ENCODE measurements at places on chromosomes 12 and 14. TPM values are rescaled to one million over a fixed set of nuclear protein-coding genes. Genes with fewer than 3 reads are reported as not detected.
A peak's percentile ranks its signal among the peaks of the same experiment; 100 is the strongest.

DNA sequence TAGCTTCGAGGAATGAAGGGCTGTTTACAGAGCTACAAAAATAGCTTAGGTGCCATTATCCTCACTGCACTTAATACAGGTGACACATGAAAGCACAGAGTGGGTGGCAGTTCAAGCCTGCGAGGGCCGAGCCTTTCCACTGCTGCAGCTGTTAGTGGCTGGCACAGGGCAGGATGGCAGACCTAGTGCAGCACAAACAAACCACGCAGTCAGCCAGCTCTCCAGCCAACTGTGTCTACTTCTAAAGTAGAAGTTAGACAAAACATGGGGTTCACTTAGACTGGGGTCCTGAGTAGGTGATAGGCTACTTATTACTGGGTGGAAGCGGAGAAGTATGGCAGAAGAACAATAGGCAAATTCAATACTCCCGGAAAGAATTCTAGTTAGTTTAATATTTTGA, 95.4 kb downstream of the DUSP16 start:
- DNase-seq, result no peak

DNA sequence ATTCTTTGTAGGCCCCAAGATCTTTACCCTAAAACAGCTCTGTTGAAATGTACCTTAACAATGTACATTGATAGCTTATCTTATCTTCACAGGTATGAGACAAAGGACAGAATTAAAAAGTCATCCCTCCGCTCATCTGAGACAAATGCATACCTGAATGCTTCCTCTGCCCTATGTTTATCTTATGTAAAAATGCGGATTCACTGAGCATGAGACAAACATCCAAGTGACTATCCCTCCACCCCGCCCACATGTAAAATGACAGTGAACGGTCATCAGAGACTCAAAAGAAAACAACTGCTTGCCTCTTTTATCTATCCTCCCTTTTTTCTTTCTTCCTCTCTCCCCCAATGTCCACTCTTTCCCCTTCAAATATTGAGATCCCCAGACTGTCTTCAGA, 37.2 kb upstream of the ZNF740 start:
- DNase-seq, result no peak

DNA sequence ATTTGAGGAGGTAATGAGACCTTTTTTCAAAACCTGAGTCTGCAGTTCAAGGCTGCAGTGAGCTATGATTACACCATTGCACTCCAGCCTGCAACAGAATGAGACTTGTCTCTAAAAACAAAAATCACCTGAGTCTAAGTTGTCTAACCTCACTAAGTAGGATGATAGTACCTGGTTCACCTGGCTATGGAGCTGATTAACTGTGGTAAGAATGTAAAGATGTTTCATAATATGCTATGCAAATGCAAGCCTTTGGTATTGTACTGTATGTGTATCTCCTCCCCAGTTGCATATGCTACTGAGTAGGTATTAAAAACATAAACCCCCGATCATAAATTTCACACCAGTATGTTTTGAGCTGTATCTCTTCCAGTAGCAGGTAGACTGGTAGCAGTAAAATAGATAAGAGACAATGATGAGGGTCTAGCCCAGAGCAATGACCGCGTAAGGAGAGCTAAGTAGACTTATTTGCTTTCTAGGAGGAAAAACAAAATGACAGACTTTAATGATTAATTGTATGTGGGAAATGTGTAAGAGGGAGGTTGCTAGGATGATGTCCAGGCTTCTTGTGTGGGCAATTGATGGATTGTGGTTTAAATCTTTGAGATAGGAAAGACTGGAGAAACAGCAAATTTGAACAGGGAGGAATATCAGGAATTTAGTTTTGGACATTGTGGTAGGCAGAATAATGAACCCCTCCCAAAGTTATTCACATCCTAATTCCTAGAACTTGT, 41.6 kb upstream of the EGLN3 start:
- DNase-seq, result no peak

GRCh38 chr14:23137813-23138535, 18.9 kb upstream of the CEBPE start:
- no peak for DNase-seq

DNA sequence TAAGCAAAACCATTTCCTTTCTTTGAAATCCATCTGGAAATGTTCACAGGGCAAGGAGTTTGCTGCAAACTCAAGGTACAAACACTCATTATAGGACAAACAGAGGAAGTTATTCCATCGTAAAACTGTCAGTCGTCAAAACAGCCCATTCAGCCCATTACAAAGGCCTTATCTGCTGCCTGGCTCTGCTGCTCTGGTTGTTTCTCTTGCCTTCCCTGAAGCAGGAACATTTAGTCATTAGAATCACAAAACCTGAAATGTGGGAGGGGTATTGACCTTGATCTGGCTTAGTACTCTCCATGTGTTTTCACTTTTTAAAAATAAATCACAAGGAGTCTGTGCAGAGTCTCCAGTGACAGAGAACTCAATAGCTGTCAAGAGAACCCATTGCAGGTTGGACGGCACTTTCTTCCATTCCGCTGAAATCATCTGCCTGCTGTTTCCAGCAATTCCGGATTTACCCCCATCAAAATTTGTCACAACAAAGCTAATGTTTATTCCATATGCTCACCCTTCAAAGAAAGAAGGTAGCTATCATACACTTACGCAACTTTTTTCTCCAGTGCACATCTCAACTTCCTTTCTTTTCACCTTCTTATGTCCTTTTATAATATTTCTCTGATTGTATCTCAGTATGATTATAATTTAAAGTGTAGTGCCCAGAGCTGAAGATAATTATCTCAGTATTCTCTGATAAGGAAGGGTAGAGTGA, 24.6 kb upstream of the ITPR2 start:
- DNase-seq, result peak; percentile 38

DNA sequence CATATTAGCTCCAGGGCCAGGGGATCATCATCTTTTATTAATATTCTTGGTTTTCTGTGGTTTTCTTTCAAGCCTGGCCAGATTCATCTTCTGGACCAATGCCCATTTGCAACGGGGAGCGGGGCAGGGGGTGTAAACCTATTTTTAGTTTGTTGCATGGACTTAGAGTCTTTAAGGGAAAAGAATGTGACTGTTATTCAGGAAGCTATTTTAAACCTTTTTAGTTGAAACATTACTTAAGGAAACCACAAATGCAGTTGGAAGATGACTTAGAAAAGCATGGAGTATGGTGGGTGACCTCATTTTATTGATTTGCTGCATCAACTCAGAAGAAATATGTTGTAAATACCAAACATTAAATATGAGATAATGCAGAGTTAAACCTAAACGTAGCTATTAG, 368.4 kb upstream of the E2F7 start:
- DNase-seq, result no peak

DNA sequence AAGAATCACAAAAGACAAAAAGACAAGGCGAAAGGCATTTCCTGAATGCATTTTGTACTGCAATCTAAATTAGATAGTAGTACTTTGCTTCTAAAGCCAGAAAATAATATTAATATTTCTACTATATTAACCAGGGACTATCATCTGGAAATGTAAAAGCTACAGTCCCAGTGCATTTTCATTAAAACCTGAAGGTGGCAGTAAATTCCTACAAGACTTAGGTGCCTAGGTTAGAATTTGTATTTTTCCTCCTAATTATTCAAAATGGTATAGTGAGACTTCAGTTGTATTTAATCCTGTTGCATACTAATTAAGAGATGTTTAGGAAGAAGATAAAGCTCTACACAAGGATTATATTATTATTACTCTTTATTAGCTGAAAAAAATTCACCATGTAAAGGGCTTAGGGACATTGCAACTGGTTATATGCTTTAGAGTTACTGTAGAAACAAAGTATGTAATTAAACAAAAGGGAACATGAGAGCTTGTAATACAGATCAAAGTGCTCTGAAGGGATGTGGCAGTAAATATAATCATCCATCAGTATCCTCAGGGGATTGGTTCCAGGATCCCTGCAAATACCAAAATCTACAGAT, 53.6 kb downstream of the BRMS1L start:
- DNase-seq, result peak; percentile 49

GRCh38 chr12:121866331-121866730, 7.7 kb upstream of the HPD start:
- no peak for DNase-seq

DNA sequence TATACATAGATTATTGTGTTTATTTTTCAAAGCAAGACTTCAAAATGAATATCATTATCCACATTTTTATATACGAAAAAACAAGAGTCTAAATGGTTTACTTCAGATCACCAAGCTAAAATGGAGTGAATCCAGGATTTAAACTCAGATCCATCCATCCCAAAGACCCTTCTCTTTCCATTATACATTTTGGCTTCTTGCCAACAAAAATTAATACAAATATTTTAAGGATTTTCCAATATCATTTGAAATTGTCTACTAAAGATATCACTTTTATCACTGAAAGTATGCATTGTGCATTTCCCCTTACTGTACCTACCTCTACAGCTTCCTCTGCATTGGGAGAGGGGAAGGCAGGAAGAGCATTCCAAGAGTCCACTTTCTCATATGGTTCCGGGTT, 541.2 kb downstream of the RPS29 start:
- DNase-seq, result no peak

GRCh38 chr14:52412426-52412825, 98.3 kb downstream of the PTGER2 start:
- DNase-seq, result no peak

- DNase-seq, result peak; percentile 94
Measured at GRCh38 chr14:95361373-95362137, 41.8 kb upstream of the CLMN start.

GRCh38 chr14:29892327-29892726, 35.3 kb downstream of the PRKD1 start:
- DNase-seq, result no peak

- DNase-seq, result no peak
Measured at GRCh38 chr14:23605931-23606585, 27.5 kb upstream of the JPH4 start.

GRCh38 chr14:69855180-69855832, 23.9 kb upstream of the SMOC1 start:
- no peak for DNase-seq

DNA sequence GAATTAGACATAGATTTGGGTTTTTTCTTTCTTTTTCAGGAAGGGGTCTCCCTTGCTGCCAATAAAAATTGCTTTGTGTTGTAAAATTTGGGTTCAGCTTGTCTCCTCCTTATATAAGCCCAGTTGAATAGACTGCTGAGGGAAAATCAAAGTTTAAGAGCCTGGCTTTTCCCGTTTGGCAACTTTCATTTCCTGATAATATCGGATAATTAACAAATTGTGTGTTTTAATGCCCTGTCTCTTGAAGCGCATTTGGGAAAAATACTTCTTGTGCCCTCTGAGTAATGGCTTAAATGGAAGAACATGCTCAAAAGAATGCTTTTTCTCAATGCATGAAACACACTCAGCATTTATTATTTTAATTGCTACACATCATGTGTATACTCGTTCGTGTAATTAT, 198.0 kb upstream of the DCN start:
- no peak for DNase-seq

GRCh38 chr12:114392909-114393308, 13.0 kb downstream of the TBX5 start:
- DNase-seq, result no peak

DNA sequence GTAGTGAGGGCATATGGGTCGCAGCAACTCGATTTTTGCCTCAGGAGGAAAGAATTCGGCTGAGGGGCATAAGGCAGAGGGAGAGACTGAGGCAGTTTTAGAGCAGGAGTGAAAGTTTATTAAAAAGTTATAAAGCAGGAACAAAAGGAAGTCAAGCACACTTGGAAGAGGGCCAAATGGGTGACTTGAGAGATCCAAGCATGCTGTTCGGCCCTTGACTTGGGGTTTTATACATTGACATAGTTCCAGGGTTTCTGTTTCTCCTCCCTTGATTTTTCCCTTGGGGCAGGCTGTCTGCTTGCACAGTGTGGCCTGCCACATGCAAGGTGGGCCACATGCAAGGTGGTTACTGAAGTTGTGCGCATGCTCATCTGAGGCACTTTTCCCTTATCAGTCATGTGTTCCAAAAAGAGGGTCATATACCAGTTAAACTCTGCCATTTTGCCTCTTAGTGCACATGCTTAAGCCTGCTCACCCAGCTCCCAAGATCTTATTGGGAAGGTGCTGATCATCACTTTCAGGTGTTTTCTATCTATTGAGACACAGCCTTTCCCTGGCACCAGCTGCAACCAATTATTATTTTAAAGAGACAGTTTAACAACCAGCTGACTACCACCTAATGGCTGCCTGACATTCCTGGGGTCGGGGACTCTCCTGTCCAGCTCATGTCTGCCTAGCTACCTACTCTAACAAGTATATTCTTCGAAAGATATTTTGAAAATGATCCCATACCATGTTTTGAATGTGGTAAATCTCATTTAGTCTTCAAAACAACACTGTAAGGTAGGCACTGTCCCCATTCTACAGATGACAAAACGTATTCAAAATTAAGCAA, 19.9 kb downstream of the PTGER2 start:
- DNase-seq, result peak; percentile 27

DNA sequence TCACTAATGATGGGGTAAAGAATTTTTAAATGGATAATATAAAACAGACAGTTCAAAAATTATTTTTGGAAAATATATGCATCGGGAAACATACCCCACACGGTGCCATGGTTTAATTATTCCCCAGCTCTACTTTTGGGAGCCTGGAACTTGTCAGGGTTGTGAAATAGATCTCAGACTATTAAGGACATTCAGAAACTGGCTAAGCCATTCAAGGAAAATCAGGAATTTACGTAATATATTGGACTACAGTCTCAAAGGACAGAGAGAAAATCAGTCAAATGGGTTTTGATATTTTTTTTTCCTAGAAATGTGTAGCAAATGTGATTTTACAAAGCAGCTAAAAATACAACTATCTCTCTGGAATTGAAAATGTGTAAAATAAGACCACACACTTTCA, 57.6 kb upstream of the MON2 start:
- no peak for DNase-seq

- peak; percentile 4 for DNase-seq
Measured at GRCh38 chr12:48986720-48987291, 8.7 kb downstream of the WNT1 start.

Gene PTPRR
- total RNA-seq, result 1.6 TPM

Gene KLRB1
- total RNA-seq, result not detected

Gene GPR132
- total RNA-seq, result 0.14 TPM

Gene GALNT16
- 2.9 TPM for total RNA-seq

Gene SCNN1A
- 134 TPM for total RNA-seq

Gene TEAD4
- 137 TPM for total RNA-seq

Gene LRRC9
- total RNA-seq, result 2.6 TPM

Gene FBLN5
- total RNA-seq, result 4.9 TPM

Gene CCDC177
- total RNA-seq, result 1.7 TPM

Data from GM23338 (cell line).